ENCODE measurements at places on chromosomes 11 and 22. TPM values are rescaled to one million over a fixed set of nuclear protein-coding genes. Genes with fewer than 3 reads are reported as not detected.

GRCh38 chr11:107271425-107271824, 186.2 kb downstream of the CWF19L2 start:
- no peak for DNase-seq

GRCh38 chr11:73454987-73455386, 78.8 kb downstream of the RELT start:
- no peak for DNase-seq

DNA sequence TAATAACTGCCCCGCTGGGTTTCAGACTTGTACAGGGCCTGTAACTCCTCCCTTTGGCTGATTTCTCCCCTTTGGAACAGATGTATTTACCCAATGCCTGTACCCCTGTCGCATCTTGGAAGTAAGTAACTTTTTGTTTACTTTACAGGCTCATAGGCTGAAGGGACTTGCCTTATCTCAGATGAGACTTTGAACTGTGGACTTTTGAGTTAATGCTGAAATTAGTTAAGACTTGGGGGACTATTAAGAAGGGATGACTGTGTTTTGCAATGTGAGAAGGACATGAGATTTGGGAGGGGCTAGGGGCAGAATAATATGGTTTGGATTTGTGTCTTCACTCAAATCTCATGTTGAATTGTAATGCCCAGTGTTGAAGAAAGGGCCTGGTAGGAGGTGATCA, 62.0 kb downstream of the TRPC6 start:
- DNase-seq, result no peak

GRCh38 chr11:46333394-46333947, 13.8 kb upstream of the DGKZ start:
- no peak for DNase-seq

- no peak for DNase-seq
Measured at GRCh38 chr11:88538098-88538497, 200.6 kb upstream of the CTSC start.

DNA sequence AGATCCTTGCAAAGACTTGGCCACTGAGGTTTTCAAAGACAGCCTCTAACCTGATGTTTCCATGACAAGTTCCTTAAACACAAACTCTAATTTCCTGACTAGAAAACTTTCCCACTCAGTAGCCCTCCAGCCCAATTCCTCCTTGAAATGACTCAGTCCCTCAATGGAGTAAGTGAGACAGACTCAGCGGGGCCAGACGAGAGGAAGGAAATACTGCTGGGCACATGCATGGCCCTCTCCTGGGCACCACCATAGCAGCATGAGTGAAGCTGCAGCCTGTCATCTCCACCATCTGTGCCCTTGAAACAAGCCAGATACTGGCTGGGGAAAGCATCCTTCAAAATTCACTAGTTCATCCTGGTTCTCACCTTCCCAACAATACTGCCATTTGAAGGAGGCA, 76.2 kb upstream of the GDPD4 start:
- peak; percentile 65 for DNase-seq

- no peak for DNase-seq
Measured at GRCh38 chr11:33697997-33698396, 2.6 kb downstream of the C11orf91 start.

DNA sequence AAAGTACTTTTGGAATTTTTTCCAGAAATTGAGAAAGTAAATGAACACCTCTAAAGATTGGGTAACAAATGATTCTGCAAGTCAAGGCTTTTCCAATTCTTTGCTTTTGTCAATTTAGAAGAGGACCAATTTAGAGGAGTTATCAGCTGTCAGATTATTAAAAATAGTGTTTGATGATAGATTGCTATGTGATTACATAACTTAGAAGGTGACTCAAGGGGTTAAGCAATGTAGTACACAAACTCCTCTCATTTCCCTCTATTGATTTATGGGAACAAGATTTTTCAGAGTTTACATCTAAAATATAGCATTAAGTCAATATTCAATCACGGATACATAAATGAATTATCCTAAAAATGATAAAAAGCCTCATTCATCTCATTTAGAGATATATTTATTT, 70.3 kb downstream of the INSC start:
- no peak for DNase-seq

GRCh38 chr11:62044639-62045121, 77.2 kb upstream of the FTH1 start:
- no peak for DNase-seq

- DNase-seq, result no peak
Measured at GRCh38 chr11:123505546-123506299, 75.7 kb downstream of the GRAMD1B start.

GRCh38 chr11:93719310-93719709, 22.0 kb downstream of the TAF1D start:
- no peak for DNase-seq

DNA sequence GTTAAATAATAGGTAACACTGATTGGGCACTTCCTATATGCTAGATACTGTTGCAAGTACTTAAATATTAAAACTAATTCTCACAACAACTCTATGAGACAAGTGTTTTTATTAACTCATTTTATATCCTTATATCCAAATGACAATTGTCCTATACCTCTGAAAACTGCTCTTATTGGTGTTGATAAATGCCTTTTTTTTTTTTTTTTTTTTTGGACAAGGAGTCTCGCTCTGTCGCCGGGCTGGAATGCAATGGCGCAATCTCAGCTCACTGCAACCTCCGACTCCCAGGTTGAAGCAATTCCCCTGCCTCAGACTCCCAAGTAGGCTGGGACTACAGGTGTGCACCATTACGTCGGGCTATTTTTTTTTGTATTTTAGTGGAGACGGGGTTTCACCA, 41.6 kb downstream of the MRTFA start:
- DNase-seq, result no peak

- no peak for DNase-seq
Measured at GRCh38 chr22:30605449-30606110, 1.4 kb upstream of the TCN2 start.

DNA sequence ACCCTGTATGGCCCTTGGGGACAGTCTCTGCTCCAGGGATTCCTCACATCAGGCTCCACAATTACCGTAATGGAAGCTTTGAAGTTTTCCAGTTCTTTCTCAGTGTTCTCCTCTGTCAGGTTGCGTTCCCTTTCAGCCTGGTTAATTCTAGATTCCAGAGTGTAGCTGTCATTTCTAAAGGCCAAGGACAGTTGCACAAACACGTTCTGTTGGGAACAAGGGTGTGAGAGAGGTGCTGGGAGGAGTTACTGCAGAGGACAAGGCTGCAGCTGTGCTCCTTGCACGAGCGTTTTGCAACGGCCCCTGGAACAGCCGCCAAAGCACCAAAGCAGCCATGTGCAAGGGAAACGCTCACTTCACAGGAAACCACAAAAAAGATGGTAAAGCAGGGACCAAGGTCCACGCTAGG, 35.9 kb upstream of the LYVE1 start:
- peak; percentile 86 for DNase-seq

- DNase-seq, result no peak
Measured at GRCh38 chr22:29787371-29787980, 20.3 kb downstream of the UQCR10 start.

DNA sequence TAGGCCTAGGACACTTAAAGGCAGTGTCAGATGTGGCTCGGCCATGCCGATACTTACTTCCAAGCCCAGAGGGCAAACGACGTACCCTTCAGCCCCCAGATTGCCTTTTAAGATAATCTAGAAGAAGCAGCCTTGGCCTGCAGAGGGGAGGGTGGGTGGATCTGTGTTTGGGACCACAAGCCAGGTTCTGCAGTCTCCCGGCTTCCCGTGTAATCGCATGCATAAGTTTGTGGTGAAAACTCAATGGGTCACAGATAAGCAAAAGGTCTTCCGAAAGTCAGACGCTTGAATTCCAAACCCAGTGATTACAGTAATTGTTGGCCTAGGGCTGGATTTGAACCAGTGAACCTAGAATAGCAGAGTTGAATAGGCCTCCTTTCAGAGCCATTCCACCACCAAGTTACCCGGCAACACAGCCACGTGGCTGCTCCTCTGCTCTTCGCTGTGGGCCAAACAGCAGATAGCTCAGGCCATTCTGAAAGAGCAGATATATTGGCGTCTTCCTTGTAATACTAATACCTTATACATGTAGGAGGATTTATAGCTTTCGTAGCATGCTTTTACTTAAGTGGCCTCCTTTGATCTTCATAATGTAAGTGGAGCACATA, 170.8 kb upstream of the CADM1 start:
- no peak for DNase-seq

- peak; percentile 97 for DNase-seq
Measured at GRCh38 chr11:76782531-76783293, 444 bp upstream of the TSKU start.

- no peak for DNase-seq
Measured at GRCh38 chr11:34426766-34427185, 12.0 kb upstream of the CAT start.

DNA sequence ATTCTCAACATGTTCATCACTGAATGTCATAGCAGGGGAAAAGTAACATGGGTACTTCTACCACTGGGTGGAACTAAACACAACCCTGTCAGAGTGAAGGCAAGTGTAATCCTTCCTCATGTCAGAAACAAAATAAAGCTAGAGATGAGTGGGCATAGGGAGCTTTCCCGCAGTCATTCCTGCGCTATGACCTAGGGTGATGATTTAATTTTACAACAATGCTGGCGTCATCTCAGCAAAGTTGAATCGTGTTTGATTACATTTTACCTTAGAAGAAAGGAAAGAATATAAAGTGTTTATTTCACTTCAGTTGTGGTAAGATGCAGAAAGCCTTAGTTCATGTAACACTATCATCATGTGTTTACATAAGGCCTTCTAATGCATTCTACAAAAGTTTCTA, 355.6 kb downstream of the METTL15 start:
- DNase-seq, result no peak

DNA sequence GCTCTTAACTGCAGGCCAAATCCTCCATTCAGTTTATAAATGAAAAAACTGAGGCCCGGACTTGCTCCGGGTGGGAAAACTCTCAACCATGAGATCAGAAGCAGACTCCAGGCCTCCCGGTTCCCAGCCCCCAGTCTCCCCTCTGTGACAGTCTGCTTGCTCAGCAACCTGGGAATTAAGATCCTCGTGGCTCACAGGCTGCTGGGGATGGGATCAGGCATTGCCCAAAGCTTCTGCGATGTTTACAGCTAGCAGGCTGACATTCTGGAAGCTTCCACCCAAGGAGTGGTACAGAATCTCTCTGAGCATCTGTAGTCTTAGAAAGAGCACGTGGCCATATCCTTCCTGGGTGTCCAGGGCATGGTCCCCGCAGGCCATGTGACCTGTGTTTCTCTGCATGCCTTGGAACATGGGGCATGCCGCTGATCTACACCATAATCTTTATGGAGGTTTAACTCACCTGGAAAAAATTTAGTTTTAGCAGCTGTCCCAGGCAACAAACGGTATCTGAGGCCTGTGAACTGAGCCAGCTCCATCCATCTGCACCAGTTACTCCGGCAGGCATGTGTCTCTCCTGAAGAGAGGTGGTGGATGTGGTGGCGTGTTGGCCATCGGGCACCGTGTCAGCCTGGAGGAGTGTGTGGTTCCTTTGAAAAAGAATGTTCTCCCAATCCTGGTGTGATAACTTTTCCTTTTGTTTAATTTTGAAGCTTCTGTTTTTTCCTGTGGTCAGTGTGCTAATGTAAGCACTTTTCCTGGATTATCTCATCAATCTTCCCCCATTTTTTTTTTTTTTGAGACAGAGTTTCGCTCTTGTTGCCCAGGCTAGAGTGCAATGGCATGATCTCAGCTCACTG, 7.9 kb downstream of the FBLN1 start:
- no peak for DNase-seq

GRCh38 chr11:17531071-17531600, 13.1 kb downstream of the USH1C start:
- DNase-seq, result no peak

- no peak for DNase-seq
Measured at GRCh38 chr11:70862093-70862492, 390.3 kb downstream of the SHANK2 start.

DNA sequence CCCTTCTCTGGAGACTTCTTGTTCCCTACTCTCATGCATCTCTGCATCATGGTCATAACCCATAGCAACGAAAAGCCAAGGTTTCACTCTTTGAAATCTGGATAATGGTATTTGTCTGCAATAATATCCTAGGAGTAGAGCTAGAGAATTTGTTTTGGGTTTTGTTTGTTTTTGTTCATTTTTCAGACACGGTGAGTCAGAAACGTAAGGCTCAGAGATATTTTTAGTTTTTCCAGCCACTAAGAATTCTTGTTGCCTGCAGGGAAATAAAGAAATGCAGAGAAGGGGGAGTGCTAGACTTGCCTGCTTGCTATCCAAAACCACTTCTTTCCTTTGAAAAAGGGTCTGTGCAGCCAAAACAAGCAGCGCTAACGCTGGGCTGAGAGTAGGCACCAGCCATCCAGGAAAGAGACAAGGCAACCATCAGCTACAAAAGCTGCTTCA, 26.0 kb downstream of the POU2AF3 start:
- DNase-seq, result no peak

DNA sequence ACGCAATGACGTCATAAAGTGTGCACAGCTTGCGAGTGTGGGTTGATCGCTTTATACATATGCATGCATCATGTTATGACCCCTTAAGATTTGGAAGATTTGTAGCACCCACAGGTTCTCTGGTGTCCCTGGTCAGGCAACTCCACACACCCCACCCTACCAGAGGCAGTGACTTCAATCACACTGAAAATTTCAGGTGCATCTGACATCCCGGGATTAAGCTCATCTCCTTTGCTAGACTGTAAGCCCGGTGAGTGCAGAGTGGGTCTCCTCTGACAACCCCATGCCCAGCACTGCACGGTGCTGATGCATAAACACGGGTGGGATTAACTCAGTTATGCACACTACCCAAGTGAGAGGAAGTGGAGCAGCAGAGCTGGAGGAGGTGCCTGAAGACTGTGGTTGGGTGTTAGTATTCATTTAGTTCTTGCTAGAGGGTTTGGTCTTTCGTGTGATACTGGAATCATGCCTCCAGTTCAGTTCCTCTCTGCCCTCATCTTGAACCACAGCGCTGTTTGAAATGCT, 6.5 kb downstream of the ARSA start:
- DNase-seq, result peak; percentile 45

DNA sequence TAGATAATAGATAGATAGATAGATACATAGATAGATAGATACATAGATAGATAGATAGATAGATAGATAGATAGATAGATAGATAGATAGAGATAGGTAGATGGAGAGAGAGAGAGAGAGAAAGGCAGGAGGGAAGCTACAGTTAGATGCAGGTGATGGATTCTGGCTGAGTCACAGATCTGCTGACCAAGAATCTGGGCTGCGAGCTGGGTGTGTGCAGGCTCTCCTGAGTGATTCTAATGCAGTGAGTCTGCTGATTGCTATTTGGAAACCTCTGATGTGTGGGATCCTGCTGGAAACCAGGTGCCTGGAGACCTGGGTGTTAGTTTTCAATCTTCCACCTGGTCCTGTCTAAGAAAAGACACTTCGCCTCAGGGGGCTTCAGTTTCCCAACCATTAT, 1441.8 kb downstream of the TBC1D22A start:
- DNase-seq, result no peak

- DNase-seq, result no peak
Measured at GRCh38 chr11:10301656-10302358, 3.1 kb upstream of the ADM start.

- DNase-seq, result no peak
Measured at GRCh38 chr11:82557274-82557673, 176.4 kb downstream of the FAM181B start.

- DNase-seq, result no peak
Measured at GRCh38 chr11:108663154-108663877, 1.6 kb upstream of the DDX10 start.

IL17REL gene
- total RNA-seq, result not detected

HMOX1 gene
- 14.4 TPM for total RNA-seq

NUDT8 gene
- 4.6 TPM for total RNA-seq

EMID1 gene
- 1.4 TPM for total RNA-seq

SSTR3 gene
- not detected for total RNA-seq

OR51B2 gene
- total RNA-seq, result not detected

MFRP gene
- not detected for total RNA-seq

AHNAK gene
- total RNA-seq, result 955 TPM

OR5B21 gene
- total RNA-seq, result not detected

UBQLNL gene
- total RNA-seq, result 0.32 TPM

ENTHD1 gene
- not detected for total RNA-seq

RBM4B gene
- total RNA-seq, result 9.0 TPM
